ENCODE measurements at places on chromosomes 1 and 21.

DNA sequence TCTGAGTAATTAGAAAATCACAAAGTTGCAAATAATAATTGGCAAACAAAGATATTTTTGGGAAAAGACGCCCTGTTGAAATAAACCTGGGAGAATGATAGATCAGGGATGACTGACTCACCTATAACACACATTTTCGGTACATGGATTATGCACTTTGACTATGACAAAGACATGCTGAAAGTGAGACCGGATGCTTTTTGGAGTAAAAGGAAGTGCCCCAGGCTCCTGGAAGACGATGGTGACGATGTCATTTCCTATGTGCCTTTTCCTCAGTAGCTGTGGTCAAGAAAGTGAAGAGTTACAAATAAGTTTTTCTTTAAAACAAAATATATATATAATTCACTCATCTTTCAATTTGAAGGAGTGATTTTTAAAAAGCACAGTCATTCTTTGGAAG is 158.7 kb downstream of the SIPA1L2 start:
- no peak for DNase-seq

- DNase-seq, result no peak
Measured at GRCh38 chr1:180519846-180520245, 17.5 kb upstream of the ACBD6 start.

DNA sequence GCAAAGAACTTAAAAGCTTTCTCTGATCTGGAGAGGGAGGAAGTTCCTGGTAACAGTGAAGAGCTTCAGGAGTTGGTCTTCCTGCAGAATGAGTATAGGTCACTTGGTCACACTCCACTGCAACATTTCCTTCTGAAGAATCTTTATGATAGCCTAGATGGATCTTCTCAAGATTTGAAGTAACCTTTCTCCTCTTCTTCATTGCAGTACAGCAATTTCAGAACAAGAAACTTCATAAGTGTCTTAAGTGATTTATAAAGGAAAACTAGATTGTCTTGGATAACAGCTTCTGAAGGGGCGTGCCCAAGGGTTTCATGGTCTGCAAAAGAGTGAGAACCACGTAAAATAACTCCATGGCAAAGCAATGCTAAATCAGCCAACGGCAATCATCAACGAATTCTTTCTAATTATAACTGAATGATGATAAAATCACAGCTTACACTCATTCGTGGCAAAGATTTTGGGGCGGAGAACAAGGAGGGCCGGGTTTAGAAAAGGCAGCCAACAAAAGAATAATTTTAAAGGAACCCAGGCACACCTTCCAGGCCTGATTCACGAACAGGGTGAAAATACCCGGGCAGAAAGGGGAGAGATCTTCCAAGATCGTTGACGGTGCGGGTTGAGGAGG is 53.9 kb upstream of the ASPM start:
- no peak for DNase-seq

DNA sequence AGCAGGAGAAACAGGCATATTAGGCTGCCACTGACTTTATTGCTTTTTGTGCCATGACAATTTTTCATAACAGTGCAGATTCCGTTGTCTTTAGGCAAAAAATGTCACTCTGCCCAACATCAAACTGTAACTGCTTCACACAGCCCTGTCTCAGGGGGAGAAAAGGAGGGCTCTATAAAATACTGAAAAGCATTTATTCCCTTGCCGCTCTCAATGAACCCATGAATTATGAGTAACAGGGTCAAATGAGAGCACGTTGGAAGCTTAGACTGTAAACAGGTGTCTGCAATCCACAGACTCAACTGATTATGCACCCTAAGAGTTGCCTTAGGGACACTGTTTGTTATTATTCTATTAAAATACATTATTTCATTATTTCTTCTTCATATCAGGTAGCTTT is 292.1 kb upstream of the FMN2 start:
- DNase-seq, result no peak

- DNase-seq, result no peak
Measured at GRCh38 chr1:21089731-21090130, 87.0 kb downstream of the EIF4G3 start.

GRCh38 chr1:65558215-65558614 is 137.7 kb downstream of the LEPR start:
- DNase-seq, result no peak

- no peak for DNase-seq
Measured at GRCh38 chr1:50487725-50488124, 64.5 kb upstream of the DMRTA2 start.

- no peak for DNase-seq
Measured at GRCh38 chr1:40659649-40659947, 5.9 kb downstream of the RIMS3 start.

DNA sequence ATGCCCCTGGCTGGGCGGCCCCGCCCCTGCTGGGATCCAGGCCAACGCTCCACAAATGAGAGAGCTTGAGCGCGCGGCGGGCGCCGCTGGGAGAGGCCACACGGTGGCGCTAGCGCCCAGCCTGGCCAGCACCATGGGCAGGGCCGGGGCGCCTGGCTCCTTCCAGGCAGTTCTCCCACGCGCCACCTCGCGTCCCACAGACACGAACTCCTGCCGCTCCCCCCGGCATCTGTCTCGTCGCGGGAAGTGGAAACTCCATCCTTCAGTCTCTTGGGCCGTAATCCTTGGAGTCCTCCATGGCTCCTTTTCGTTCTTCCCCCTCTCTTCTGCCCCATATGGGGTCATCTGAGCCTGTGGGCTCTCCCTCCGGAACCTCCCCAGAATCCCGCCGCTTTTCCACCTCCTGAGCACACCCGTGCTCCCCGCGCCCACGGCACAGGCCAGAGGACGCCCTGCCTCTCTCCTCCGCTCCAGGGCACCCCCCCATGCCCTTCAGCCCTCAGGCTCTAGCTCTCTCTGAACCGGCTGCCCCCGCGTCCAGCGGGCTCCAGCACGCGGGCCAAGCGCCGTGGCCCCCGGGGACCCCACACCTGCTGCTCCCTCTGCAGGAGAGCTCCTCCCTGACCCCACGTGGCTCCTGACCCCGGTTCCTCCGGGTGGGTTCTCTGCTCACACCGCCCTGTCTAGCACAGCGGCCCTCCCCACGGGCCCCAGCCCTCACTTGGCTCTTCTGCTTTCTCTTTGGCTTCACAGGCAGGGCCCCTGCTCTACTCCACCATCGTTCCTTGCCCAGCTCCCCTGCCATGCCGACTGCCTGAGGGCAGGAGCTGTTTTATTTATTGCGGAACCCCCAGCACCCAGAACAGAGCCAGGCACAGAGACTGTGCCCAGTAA is 31.9 kb upstream of the EDN2 start:
- no peak for DNase-seq

GRCh38 chr1:30657131-30658013 is 66.0 kb downstream of the MATN1 start:
- DNase-seq, result no peak

GRCh38 chr21:33380483-33380998 is 22.7 kb upstream of the IFNGR2 start:
- DNase-seq, result peak; percentile 86

- no peak for DNase-seq
Measured at GRCh38 chr1:30611741-30612309, 111.6 kb downstream of the MATN1 start.

DNA sequence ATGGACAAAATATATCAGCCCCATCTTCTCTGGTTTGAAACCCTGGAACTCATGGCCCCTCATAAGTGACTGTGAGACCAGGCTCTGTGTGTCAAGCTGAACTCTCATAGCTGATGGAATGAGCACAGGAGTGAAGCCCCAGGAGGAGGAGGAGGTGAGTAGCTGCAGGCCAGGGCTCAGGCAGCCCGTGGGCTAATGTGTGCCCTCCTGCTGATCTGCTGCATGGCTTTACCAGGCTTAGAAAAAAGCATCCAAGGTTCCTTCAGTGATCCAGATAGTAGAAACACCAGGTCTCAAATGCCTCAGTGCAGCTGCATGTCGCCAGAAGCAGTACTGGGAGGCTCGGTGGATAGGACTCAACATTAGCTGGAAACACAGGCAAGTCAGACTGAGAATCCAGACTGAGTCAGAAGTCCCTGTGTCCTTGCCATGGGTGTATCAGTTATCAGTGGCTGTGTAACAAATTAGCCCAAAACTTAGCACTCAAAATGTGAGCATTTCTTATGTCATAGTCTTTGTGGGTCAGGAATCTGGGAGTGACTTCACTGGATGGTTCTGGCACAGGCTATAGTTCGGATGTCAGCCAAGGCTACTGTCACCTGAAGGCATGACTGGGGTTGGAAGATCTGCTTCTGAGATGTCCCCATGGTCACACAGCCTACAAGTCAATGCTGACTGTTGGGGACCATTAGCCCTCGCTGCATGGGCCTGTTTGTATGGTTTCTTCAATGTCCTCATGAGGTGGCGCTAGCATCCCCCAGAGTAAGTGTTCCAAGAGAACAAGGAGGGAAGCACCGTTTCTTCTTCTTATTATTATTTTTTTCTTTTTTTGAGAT is 255.4 kb upstream of the IRF2BP2 start:
- DNase-seq, result no peak

DNA sequence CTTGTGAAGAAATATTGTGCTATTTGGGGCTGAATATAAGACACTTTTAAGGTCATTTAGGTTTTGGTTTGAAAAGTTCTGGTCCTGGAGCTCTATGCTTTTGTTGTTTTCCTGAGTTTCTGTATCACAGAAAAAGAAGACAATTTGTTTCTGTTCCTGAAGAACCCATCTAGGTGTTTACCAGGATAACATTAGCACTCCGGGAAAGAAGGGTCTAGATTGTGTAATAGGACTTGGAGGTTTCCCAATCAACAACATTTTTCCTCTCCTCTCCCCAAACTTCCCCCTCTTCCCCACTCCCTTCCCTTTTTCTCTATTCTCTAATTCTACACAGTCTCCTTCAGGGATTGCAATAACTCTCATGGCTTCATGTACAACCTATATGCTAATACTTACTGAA is 78.7 kb downstream of the PTPRC start:
- DNase-seq, result no peak

DNA sequence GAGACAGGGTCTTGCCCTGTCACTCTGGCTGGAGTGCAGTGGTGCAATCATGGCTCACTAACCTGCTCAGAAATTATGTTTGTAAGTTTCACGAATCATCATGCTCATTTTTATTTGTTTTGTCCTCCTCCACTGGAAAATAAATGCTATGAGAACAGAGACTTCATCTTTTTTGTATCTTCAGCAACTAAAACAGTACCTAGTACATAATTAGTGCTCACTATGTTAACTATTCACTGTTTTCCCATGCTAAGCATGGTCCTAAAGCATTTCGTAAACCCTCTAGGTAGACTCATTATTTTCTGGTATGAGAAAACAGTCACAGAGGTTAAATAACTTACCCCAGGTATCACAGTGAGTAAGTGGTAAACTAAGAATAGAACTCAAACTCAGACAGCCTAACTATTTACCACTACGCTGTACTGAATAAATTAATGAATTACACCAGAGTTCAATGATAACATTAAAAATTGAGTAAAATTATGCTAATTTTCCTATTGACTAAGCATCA is 118.4 kb downstream of the RERE start:
- DNase-seq, result no peak

- no peak for DNase-seq
Measured at GRCh38 chr1:180611016-180611930, 20.5 kb upstream of the XPR1 start.

GRCh38 chr1:186848509-186849130 is 19.9 kb downstream of the PLA2G4A start:
- no peak for DNase-seq
